ENCODE measurements at places on chromosomes 3 and 15.

DNA sequence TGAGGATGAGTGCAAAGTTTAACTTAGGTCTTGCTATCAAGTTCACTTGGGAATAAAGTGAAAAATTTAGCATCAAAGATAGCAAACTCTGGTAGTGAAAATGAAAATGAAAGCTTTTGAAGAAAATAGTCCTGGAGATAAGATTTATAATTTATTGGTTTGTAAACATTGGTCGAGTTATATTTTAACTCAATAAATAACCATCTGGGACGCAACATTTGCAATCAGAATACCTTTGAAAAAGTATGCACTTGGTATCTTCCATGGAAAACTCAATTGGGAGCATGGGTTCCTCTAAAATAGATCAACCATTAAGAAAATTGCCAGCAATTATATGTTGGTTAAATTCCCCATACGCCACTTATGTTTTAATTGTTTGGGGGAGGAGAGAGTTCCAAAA, 209.5 kb downstream of the NAALADL2 start:
- DNase-seq = no peak

DNA sequence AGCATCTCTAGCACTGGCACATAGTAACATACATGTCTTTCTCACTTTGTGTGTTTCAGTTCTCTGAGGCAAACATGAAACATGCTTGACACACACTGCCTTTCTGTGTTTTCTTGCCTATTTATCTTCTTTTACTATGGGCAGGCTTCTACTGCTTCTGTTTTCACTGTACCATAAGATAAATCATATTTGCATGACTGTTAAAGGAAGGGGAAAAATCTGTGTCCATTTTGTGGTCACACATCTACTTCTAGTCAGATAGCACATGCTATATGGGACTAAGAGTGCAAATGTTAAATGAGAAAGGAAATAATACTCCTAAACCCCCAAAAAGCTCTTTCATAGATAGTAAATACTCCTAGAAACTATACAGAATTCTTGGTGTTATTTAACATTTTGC, 386.4 kb downstream of the ZBTB20 start:
- no peak for DNase-seq

- no peak for DNase-seq
These were observed 82.6 kb downstream of the HMG20A start for GRCh38 chr15:77503240-77503639.

GRCh38 chr3:161050935-161051334, 54.2 kb downstream of the B3GALNT1 start:
- no peak for DNase-seq

- DNase-seq = no peak
These were observed 38.8 kb upstream of the ANKRD34C start for GRCh38 chr15:79243723-79244122.

GRCh38 chr3:79351699-79352098, 416.1 kb downstream of the ROBO1 start:
- DNase-seq = no peak

- DNase-seq = no peak
These were observed 11.2 kb upstream of the SHC4 start for GRCh38 chr15:48974882-48975281.

DNA sequence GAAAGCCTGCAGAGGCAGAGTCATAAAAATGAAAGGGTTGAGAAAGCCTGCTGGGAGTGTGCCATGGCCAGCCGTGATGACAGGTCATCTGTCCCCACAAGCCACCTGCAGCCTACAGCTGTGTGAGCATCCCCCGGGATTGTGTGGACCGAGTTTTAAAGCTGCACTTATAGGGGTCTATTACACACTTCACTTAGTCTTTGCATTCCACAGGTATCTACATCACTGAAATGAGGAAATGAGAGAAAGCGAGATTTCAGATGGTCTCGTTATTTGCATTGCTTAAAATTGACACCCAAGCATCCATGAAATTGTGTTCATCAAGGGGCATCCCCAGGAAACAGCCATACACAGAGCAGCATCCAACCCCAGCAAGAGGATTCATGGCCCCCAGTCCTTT, 137.6 kb upstream of the TRIM42 start:
- no peak for DNase-seq

Measured in activated naive CD4-positive, alpha-beta T cell treated with anti-CD3 and anti-CD28 coated beads, Interleukin-2, amount 50 U/mL, for 16 hours (primary cell).